ENCODE measurements at places on chromosomes 2 and 18. TPM values are rescaled to one million over a fixed set of nuclear protein-coding genes. Genes with fewer than 3 reads are reported as not detected.
A peak's percentile ranks its signal among the peaks of the same experiment; 100 is the strongest.

Gene ERMN
- 2.8 TPM for total RNA-seq

Gene GNAL
- total RNA-seq, result 2.4 TPM

Gene ASB18
- not detected for total RNA-seq

Gene MC4R
- total RNA-seq, result not detected

Gene DYNAP
- not detected for total RNA-seq

Gene TRIB2
- 25.4 TPM for total RNA-seq

Gene IL1F10
- not detected for total RNA-seq

Gene CMPK2
- 19.5 TPM for total RNA-seq

Gene CYP1B1
- 22.0 TPM for total RNA-seq

Gene C1GALT1C1L
- total RNA-seq, result not detected

Gene C2orf80
- not detected for total RNA-seq

Gene TXNL1
- 7.3 TPM for total RNA-seq

- no peaks in the 10 kb centered on the region for H3K27me3 ChIP-seq
- H3K4me1 ChIP-seq, result no peaks in the 10 kb centered on the region
- DNase-seq, result no peak
- no peaks in the 10 kb centered on the region for H3K36me3 ChIP-seq
Observed at GRCh38 chr2:137178951-137179377, 413.6 kb downstream of the THSD7B start.

DNA sequence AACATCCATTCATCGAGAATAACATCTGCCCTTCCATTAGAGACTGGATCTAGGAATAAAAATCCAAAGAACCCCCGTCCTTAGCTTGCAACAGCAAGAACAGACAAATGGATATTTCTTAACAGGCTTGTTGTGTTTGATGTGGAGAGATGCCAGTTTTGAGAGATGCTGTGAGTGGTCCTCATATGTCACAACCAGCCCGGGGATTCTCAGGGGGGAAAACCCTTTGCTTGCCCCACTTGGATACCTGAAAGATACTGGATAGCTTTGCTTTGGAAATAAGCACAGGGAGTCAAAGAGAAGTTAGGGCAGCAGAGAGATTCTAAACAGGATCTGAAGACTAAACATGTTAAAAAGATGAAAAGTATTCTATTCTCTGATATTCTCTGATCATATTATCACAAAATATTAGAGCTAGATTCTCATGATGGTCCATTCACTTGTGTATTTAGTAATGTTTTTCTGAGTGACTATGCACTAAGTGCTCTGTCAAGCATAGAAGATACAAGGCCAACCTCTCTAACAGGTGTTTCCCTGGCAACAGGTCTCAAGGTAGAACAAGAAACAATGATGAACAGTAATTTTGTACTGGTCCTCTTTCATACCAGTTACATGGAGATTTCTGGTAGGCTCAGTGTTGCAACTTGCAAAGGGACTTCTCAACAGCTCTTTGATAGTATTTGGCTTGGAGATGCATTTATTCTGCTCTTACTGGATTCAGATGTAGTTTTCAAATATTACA is 348.2 kb downstream of the MYCN start:
- no peak for DNase-seq
- no peaks in the 10 kb centered on the region for H3K27me3 ChIP-seq
- H3K4me1 ChIP-seq, result no peaks in the 10 kb centered on the region

DNA sequence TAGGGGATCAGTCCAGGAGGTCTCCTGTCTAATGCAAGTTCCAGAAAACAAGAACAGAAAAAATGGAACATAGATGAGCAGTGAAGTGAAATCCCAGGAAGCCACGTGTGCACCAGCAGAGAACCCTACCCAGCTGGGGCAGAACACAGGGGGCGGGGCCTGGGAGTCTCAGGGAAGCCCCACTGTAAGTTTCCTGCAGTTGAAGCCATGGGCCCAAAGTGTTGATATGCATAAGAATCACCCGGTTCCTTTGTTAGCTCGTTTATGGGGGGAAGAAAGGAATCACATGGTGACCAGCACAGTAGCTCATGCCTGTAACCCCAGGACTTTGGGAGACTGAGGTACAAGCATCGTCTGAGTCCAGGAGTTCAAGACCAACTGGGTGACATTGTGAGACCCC is 131.3 kb downstream of the INO80D start:
- H3K4me3 ChIP-seq, result no peak overlapping the region
- no peaks in the 10 kb centered on the region for H3K4me1 ChIP-seq
- no peaks in the 10 kb centered on the region for H3K27me3 ChIP-seq

DNA sequence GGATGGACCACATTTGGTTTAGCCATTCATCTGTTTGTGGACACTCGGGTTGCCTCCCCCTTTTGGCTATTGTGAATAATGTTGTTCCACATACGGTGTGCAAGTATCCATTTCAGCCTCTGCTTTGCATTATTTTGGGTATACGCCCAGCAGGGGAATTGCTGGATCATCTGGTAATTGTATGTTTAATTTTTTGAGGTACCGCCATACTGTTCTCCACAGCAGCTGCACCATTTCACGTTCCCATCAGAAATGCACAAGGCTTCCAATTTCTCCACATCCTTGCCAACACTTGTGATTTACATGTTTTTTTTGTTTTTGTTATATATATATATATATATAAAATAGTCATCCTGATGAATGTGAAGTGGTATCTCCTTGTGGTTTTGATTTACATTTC is 54.6 kb upstream of the TWIST2 start:
- no peak overlapping the region for H3K27ac ChIP-seq
- H3K27me3 ChIP-seq, result no peaks in the 10 kb centered on the region
- no peaks in the 10 kb centered on the region for H3K36me3 ChIP-seq
- H3K4me3 ChIP-seq, result no peak overlapping the region
- H3K4me1 ChIP-seq, result no peaks in the 10 kb centered on the region

DNA sequence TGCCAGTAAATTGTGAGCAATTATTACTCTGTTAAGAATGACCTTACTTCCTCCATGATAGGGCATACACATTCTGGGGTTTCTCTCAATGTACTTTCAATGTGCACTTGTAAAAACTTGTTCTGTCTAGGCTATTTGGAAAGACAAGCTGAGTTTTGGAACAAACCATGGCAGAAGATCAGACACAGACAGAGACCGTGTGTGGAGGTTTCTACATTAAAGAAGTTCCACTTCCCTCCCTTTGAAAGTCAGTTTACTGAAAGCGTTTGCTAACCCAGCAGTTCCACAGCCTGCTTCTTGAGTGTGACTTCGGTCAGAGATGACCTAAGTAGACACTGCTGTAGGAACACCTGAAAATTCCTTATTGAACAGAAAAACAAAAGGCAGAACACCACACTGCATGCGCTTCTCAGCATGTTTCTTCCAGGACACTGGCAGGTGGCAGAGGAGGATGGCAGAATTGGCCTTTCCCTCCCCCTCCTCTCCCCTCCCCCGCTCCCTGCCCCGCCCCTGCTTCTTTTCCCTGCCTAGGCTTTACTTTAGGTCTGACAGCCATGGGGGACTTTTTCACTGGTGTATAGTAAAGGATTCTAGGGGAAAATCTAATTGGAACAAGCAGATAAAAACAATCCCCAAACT is 109.8 kb downstream of the NOL10 start:
- H3K4me3 ChIP-seq, result no peak overlapping the region
- DNase-seq, result no peak
- peaks cover 19% of the 10 kb centered on the region for H3K36me3 ChIP-seq
- no peak overlapping the region for H3K27ac ChIP-seq
- no peaks in the 10 kb centered on the region for H3K27me3 ChIP-seq
- H3K4me1 ChIP-seq, result peaks cover 3% of the 10 kb centered on the region

GRCh38 chr2:42249284-42249683 is 80.1 kb downstream of the EML4 start:
- H3K36me3 ChIP-seq, result no peaks in the 10 kb centered on the region
- no peak overlapping the region for H3K27ac ChIP-seq
- DNase-seq, result no peak
- peaks cover 12% of the 10 kb centered on the region for H3K4me1 ChIP-seq

DNA sequence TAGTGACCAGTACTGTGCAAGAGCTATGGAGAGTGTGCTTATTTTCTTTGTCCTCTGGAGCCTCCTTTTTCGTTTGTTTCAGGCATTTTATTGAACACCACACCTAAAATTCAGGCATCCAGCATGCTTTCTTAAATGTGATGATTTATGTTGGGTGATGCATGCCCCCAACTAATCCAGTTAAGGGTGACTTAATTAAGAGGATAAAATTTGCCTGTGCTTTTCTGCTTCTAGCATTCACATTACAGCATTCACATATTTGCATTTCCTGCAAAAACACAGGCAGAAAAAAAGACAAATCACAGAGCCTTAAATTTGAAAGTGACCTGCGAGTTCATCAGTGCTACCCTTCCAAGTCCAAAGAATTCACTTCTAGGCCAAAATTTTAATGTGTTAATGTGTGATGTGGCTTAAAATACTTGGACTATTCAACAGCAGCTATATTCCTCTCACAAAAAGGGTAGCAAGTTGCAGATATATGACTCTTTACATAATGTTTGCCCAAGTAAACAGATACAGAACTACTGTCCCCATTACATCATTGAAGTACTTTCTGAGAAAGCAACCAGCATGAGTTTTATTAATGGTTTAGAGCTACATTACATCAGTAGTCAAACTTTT is 286.5 kb downstream of the THSD7B start:
- no peaks in the 10 kb centered on the region for H3K36me3 ChIP-seq
- DNase-seq, result no peak
- H3K27ac ChIP-seq, result no peak overlapping the region
- H3K4me1 ChIP-seq, result no peaks in the 10 kb centered on the region
- no peak overlapping the region for H3K4me3 ChIP-seq

DNA sequence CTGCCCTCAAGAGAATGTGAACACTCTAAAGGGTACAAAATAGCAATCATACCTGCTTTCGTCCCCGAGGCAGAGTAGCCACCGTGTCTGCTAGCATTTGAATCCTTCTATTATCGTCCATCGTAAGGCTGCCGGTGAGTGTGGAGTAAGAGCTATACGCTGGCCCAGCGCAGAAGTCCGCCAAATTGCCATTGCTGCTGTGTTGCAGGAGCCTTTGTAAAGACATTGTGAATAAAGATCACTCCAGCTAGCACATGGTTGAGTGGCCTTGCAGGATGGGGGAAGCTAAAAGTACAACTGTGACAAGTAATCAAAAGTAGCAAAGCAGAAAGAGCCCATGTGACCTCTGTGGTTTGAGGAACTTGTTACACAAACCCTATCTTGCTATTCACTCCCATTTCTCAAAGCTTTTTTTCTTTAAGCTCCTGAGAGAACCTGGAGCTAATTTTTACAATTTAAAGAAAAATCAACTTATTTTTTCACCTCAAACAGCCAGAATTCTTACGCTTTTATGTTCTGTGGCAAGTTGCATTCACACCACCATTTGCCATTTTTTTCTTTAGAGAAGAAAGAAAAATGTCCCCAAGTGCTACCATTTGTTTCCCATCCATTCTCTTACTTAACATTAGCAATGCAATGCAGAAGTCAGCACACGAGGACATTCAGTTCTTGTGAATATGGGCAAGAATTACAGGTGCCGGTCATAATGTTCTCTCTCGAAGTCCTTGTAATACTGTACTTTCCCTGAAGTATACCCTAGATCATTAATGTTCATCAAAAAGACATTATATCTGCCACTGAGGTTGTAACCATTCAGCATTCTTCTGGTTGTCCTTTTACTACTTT is at the start of gene CYTIP:
Gene CYTIP (minus strand): TSS at position 295 of the 846 bp plus-strand sequence. CDS start 69 bp downstream, at position 226.
- peak within 1 kb of the TSS; percentile 44 for H3K4me3 ChIP-seq
- H3K36me3 ChIP-seq, result no peaks in the 10 kb centered on the region
- peak; percentile 76 for DNase-seq
- no peaks in the 10 kb centered on the region for H3K4me1 ChIP-seq

- no peak overlapping the region for H3K4me3 ChIP-seq
- H3K27me3 ChIP-seq, result no peaks in the 10 kb centered on the region
- no peaks in the 10 kb centered on the region for H3K36me3 ChIP-seq
- no peaks in the 10 kb centered on the region for H3K4me1 ChIP-seq
- no peak overlapping the region for H3K27ac ChIP-seq
- DNase-seq, result no peak
Observed at GRCh38 chr2:53660886-53661285, 106.7 kb upstream of the CHAC2 start.

DNA sequence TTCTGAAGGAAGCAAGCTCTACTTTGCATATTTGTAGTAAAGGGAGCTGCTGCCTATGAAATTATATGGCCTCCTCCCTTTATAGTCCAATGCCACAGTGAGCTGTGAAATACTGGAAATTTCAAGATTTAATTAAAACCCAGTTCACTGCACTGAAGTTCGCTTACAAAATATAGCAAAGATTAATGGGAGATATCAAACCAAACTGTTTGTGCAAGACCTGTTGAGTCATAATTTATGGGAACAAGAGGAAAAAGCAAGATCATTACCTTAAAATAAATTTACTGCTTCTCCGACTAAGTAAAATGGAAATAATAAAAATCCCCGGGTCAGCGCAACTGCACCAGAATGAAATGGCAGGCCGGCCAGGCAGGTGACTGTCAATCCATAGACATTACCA is 215.5 kb upstream of the RAB6C start:
- no peaks in the 10 kb centered on the region for H3K4me1 ChIP-seq
- no peak overlapping the region for H3K4me3 ChIP-seq
- no peak for DNase-seq
- no peaks in the 10 kb centered on the region for H3K27me3 ChIP-seq

DNA sequence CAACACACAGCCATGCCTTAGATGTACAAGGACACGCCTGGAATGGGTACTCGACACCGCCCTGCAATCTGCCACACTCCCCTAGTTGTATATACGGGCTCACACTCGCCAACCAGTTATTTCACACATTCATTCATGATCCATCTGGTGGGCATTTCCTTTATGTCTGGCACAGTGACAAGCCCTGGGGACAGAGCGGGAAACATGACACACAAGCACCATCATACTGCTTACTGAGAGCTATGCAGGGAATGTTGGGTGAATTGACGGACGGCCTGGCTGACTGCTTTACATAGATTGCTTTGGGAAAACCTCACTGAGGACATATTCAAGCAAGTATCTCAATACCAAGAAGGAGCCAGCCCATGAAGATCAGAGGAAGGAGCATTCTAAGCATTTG is 448.0 kb upstream of the SPRED2 start:
- no peaks in the 10 kb centered on the region for H3K27me3 ChIP-seq
- DNase-seq, result no peak
- H3K4me3 ChIP-seq, result no peak overlapping the region
- no peak overlapping the region for H3K27ac ChIP-seq

- H3K4me1 ChIP-seq, result peaks cover 23% of the 10 kb centered on the region
- no peaks in the 10 kb centered on the region for H3K27me3 ChIP-seq
- peak overlapping the region; percentile 41 for H3K27ac ChIP-seq
- no peak for DNase-seq
- H3K36me3 ChIP-seq, result no peaks in the 10 kb centered on the region
Observed at GRCh38 chr18:13452388-13452811, 233.8 kb downstream of the LDLRAD4 start.

- H3K36me3 ChIP-seq, result no peaks in the 10 kb centered on the region
- DNase-seq, result peak; percentile 26
- no peak overlapping the region for H3K27ac ChIP-seq
- no peaks in the 10 kb centered on the region for H3K27me3 ChIP-seq
- H3K4me1 ChIP-seq, result no peaks in the 10 kb centered on the region
Observed at GRCh38 chr2:199749571-199749970, 101.4 kb downstream of the FTCDNL1 start.

DNA sequence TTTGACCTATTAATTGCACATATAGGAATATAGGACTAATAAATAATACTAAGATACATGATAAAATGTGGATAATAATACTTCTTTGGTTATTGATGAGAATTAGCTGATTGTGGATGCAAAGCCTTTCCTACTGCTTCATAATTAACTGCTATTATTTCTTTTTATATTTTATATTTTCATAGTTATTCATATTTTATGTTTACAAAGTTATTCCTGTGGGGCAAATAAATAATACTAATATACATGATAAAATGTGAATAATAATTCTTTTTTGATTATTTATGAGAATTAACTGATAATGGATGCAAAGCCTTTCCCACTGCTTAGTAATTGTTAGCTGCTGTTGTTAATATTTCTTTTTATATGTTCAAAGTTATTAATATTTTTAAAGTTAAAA is 146.7 kb downstream of the EHBP1 start:
- H3K4me3 ChIP-seq, result no peak overlapping the region
- no peaks in the 10 kb centered on the region for H3K4me1 ChIP-seq
- DNase-seq, result no peak
- no peak overlapping the region for H3K27ac ChIP-seq
- no peaks in the 10 kb centered on the region for H3K27me3 ChIP-seq
